Forelimb muscle (tissue), 1 donor: ENCODE measurements at places on chromosomes 6 and 20. TPM values are rescaled to one million over a fixed set of nuclear protein-coding genes. Genes with fewer than 3 reads are reported as not detected.

GRCh38 chr6:167293590-167294091, 2.5 kb downstream of the UNC93A start:
- DNase-seq = no peak

DNA sequence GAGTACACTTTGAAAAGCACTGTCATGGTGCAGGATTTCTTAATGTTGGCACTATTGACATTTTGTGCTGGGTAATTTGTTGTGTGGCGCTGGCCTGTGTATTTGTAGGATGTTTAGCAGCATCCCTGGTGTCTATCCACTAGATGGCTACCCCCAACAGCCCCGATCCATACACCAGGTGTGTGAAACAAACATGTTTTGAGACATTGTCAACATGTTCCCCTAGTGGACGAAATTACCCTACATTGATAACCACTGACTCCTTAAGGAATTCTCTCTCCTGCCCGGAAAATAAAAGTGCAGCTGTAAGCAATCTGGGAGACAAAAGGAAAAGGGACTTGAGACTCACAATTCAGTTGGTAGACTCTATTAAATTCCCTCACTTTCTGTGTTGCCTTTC, 52.6 kb upstream of the TMEM200A start:
- DNase-seq = no peak

GRCh38 chr6:139605350-139605749, 230.9 kb upstream of the CITED2 start:
- no peak for DNase-seq

DNA sequence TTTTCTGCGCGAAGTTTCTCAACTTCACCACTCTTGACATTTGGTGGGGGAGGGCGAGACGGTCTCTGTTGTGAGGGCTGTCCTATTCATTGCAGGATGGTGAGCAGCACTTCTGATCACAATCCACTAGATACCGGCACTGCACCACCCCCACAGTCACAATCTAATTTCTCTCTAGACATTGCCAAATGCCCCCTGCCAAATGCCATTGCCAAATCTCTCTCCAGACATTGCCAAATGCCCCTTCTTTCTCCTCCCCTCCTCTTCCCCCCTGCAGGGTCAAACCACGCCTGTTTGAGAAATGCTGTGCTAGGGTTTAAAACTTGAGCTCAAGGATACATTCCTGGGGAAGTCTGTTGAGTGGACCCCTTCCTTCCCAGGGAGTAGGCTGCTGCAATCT, 603.5 kb upstream of the CDH4 start:
- no peak for DNase-seq

DNA sequence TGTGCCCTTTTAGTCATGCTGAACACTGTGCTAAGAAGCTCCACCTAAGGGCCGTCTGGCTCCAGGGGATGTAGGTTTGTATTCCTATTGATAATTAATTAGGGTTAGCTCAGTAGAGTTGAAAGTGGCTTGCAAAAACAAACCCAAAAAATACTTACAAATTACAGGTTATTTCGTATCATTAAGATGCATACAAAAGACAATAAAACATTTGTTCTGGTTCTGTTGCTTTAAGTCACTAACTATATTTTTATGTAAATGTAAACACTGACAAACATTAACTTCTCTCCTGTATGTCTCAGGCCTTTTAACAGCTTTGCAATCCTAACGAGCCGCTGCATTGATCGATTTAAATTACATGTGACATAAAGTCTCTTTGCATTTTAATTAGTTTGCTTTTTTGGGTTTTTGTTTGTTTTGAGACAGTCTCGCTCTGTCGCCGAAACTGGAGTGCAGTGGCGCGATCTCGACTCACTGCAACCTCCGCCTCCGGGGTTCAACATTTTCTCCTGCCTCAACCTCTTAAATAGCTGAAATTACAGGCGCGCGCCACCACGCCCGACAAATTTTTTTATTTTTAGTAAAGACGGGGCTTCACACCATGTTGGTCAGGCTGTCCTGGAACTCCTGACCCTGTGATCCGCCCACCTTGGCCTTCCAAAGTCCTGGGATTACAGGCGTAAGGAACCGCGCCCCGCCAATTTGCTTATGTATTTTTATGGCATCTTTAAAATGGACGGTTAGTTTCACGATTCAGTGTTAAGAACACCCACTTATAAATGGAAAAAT, 110.9 kb downstream of the HFE start:
- DNase-seq = no peak

DNA sequence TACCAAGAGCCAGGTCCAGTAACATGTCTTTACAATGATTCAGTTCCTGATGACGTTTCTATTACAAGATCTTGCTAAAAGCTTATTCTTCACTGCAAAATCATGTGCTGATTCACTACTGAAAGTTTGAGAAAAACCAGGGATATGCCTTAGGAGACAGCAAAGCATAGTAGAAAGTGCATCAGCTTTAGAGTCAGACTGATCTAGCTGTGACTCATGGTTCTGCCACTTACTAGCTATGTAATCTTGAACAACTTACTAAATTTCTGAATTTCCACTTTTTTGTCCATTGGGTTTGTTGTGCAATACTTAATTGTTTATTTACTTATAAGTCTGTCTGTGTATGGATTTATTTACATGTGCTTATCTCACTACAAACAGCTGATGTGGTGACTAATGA, 198.5 kb upstream of the RSPO3 start:
- no peak for DNase-seq

DNA sequence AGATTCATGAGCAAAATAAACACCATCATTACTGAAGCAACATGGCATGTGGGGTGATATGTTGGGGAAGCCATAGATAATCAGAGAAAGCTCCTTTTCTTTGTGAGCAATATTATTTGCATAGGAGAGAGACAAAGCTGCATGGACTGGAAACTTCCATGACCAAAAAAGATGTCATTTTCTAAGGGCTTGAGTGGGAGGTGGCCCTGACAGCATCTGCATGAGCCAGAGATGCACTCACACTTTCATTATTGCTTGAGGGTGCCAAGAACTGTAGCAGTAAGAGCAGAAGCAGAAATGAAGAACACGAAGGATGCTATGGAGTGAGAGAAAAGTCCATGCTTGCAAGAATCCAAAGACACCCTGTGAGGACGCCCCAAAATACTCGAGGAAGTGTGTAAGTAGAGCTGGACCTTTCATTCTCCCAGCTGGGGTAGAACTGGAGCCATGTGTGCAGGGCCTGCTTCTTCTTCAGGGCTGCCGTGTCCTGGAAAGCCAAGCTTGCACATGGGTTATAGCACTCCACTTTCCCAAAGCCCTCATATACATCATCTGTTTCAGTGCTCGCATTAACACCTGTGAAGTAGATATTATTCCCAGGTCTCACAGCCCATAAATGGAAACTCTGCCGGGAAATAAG, 851.2 kb downstream of the DHX35 start:
- DNase-seq = no peak

GRCh38 chr6:2738373-2738979, 12.2 kb downstream of the MYLK4 start:
- peak; percentile 28 for DNase-seq

DNA sequence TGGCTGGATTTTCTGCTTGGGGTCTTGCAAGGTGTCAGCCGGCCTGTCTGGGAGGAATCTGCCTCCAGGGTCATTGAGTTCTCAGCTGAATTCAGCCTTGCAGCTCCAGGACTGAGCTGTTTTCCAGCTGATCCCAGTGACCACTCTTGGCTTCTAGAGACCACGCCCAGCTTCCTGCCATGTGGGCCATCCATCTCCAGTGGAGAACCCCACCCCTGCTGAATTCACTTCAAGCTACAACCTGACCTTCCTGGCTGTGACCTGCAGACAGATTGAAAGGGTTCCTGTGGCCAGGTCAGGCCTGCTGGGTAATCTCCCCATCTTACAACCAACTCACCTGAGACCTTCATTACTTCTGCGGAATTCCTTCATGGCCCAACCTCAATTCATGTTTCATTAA, 26.5 kb upstream of the SYNDIG1 start:
- DNase-seq = no peak

- DNase-seq = no peak
Observed at GRCh38 chr6:112933947-112934346, 586.8 kb downstream of the RFPL4B start.

GRCh38 chr6:139144490-139145085, 9.7 kb downstream of the HECA start:
- DNase-seq = no peak

DNA sequence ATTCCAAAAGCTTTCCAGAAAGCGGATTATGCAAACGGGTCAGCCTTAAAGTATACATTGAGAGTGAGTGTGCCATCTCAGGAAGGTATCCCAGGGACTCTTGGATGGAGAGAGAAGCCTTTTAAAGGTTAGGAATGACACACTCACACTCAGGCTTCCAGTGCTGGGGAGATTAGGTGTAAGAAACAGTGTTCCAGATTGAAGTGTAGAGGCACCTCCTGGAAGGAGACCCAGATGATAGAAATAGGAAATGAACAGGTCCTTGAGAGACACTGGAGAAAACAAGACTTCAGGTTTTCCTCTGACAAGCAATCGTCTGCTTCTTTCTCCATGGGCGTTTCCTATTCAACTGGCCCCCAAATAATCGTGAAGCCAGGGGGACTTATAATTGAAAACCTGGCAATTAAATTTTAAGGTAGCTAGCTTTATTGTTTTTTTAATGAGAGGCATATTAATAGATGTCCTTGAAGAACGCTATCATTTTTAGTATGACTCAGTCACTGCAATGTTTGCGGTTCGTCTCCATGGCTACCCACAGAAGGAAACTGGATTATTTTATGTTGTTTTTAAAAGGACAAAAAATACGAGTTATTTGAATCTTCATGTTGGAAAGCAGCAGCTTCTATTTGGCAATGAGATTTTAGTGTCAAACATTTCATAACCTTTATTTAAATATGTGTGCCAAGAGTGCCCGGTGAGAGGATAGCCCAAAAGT, 85.3 kb downstream of the TRMT6 start:
- no peak for DNase-seq

- no peak for DNase-seq
Observed at GRCh38 chr20:37670351-37670791, 23.5 kb upstream of the CTNNBL1 start.

DNA sequence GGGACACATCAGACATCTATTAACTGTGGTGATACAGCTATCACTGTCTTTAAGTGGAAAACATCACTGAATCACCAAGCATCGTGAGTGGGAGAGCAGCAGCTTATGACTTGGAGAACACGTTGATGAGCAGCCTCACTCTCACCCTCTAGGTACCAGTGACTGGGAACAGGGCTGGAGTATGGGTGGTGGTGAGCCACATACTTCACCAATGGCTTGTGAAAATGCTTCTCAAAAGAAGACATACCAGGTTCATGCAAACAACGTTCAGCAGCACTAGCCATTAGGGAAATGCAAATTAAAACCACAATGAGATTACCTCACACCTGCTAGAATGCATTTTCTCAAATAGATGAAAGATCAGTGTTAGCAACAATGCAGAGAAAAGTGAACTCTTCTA, 25.3 kb downstream of the SNX5 start:
- no peak for DNase-seq

PARD6B gene
- polyA plus RNA-seq = 0.38 TPM

PDYN gene
- not detected for polyA plus RNA-seq

MICA gene
- polyA plus RNA-seq = 5.1 TPM

SIRPA gene
- polyA plus RNA-seq = 29.2 TPM

ADGRF4 gene
- polyA plus RNA-seq = not detected

MAS1 gene
- 0.18 TPM for polyA plus RNA-seq

TP53TG5 gene
- polyA plus RNA-seq = 0.68 TPM

SAYSD1 gene
- 11.4 TPM for polyA plus RNA-seq

FOXS1 gene
- 5.9 TPM for polyA plus RNA-seq

FLOT1 gene
- polyA plus RNA-seq = 105 TPM

LY6G5C gene
- 2.7 TPM for polyA plus RNA-seq

CNBD2 gene
- polyA plus RNA-seq = 0.51 TPM
